Activated CD4-positive, alpha-beta T cell treated with anti-CD3 and anti-CD28 coated beads, Interleukin-2, amount 10 ng/mL, durations not matched to agents 7 days and 5 days (primary cell): ENCODE measurements at places on chromosomes 16 and 17. TPM values are rescaled to one million over a fixed set of nuclear protein-coding genes. Genes with fewer than 3 reads are reported as not detected.

The DBNDD1 gene
- 0.15 TPM for total RNA-seq

The EIF3CL gene
- 84.0 TPM for total RNA-seq

The SPATA32 gene
- 0.27 TPM for total RNA-seq

The AIPL1 gene
- not detected for total RNA-seq

The EPX gene
- total RNA-seq: not detected

The KRTAP4-5 gene
- not detected for total RNA-seq

The LCAT gene
- 12.9 TPM for total RNA-seq

The IL21R gene
- 44.4 TPM for total RNA-seq

The CES4A gene
- 30.5 TPM for total RNA-seq

The PITPNM3 gene
- total RNA-seq: 0.37 TPM

The SRCIN1 gene
- total RNA-seq: 0.06 TPM

The ITGAE gene
- 18.3 TPM for total RNA-seq
